Left renal cortex interstitium (tissue), 4 donors: ENCODE measurements at places on chromosomes 5 and 9. TPM values are rescaled to one million over a fixed set of nuclear protein-coding genes. Genes with fewer than 3 reads are reported as not detected.

The NSD1 gene
- polyA plus RNA-seq: 52.7 TPM

DNA sequence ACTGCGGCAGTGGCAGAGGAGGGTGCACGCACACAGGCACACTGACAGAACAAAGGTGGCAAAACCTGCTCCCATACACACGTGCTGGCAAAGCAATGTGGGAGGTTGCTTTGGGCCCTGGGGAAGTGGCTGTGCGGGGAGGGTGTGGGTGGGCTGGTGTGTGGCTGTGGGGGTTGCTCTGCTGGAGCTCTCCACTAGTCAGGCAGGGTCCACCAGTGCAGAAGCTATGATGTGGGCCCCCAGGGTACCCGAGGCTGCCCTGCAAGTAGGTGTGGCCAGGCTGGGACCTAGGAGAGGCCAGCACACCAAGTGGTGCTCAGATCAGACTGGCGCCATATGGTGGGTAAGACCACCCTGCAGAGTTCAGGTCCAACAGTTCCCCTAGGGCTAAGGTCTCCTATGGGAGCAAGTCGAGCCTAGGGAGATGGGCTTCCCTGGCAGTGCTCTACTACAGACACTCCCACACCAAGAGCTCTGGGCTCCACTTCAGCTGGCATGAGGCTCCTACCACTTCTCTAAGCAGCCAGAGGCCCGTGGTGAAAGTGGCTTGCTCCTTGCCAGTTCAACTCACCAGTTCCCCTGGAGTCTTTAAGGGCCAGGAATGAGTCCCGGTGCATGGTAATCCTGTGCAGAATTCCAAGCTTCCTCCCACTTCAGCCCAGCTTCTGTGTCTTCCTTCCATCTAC, 46.2 kb upstream of the IFNE start:
- no peak for DNase-seq

GRCh38 chr9:69976152-69976551, 67.5 kb upstream of the MAMDC2 start:
- no peak for DNase-seq

DNA sequence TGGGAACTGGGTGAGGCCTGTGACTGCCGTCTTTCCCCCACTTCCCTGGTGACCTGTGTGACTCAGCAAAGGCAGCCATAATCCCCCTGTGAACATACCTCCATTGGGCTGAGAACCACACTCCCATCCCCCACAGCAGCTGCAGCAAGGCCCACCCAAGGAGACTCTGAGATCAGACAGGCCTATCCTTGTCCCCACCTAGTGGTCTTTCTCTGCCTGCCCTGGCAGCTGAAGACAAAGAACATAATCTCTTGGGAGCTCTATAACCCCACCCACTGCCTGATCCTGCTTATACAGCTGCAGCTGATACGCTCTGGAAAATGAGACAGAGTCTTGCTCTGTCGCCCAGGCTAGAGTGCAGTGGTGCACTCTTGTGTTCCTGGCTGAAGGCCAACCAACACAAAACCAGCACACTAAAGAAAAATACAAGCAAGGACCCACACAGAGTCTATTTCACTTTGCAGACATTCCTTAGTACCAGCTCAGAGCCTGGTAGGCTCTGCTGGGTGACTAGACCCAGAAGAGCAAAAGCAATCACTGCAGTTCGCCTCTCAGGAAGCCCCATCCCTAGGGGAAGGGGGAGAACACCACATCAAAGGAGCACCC, 106.7 kb downstream of the MCTP1 start:
- no peak for DNase-seq

DNA sequence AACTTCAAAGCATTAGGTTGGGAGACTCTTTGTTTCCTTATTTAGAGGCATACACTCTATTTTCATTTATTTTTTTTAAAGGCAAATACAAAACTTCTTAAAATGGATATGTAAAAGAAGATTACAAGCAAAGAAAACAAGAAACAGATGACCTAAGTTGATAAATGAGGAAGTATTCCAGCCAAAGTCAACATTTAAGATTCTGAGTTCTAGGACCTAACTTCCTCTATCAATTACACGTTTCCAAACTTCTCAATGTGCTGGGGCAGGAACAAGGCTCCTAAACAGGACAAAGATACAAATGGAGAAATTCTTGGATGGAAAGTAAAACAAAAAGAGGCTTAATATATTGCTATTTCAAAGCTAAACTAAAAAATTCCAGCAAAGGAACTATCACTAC, 89.5 kb downstream of the TLE1 start:
- no peak for DNase-seq

GRCh38 chr5:61498121-61498520, 166.1 kb downstream of the ZSWIM6 start:
- no peak for DNase-seq

The PCDHB4 gene
- 2.0 TPM for polyA plus RNA-seq

The NRARP gene
- polyA plus RNA-seq: 8.3 TPM

- DNase-seq: no peak
Measured at GRCh38 chr5:71829206-71829605, 110.1 kb downstream of the CARTPT start.

GRCh38 chr9:80093695-80094094, 521.9 kb downstream of the TLE4 start:
- no peak for DNase-seq
